ENCODE measurements at places on chromosomes 6 and 20.

GRCh38 chr20:50295345-50295744 lies 104.7 kb downstream of the CEBPB start:
- DNase-seq = no peak

- no peak for DNase-seq
Observed at GRCh38 chr20:24837781-24838450, 111.2 kb upstream of the CST7 start.

- no peak for DNase-seq
Observed at GRCh38 chr20:9051508-9051907, 17.4 kb upstream of the PLCB4 start.

DNA sequence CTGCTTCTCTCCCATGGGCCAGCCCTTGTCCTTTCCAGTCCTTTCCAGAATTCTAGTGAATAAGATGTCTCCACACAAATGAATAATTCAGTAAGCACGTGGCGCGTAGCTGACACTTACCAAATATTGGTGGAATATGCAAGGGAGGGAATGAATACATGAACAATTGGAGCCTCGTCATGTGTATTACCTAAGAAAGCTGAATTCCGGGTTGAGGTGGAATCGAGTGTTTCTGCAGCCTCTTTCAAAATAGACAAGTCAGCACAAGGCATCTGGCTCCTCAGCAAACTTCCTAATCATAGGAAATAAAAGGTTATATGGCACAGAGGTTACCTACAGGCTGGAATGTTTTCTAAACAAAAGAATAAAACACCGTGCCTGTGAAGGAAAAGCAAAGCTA lies 47.0 kb upstream of the NT5E start:
- DNase-seq = no peak

DNA sequence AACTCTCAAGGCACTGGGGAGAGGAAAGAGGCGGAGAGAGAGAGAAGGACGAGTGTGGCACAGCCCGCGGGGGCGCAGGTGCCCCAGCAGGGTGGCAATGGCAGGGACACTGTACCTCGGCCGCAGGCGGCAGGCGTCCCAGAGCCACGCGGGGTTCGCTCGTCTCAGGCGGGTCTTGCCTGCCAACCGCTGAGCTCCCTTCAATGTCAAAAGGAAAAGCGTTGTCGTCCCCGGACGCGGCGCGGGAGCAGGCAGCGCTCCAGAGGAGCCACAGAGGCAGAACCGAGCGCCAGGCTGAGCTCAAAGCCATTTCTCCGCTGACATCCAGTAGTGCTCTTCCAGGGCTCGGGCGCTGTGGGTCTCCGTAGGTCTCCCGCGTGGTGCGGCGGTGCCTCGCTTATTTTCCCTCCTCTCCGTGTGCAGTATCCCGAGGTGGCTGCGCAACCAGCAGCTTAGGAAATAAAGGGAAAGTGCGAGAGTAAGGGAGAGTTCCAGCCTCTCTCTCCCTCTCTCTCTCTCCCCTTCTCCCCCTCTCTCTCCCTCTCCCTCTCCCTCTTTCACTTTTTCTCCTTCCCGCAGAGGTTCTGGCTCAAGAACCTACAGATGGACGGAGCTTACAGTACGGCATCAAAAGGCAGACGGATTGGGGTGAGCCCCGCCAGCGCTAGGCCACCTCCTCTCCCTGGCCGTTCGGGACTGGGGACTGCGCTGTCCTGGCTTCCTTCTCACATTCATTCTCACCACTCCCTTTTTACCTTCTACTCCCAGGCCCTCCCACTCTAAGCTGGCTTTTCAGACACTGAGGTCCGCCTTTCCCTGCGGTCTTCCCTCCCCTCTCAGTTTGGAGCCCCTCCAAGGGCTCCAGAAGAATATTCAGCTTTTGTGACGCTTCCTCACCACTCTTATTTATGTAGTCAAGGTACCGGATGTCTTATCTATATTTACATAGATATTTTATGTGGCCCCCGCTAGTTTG lies at the start of gene LAMA4:
LAMA4 (minus strand) TSS at position 727 of the 976 bp plus-strand sequence; CDS start at position 310, 417 bp downstream.
- DNase-seq = no peak

- DNase-seq = no peak
Observed at GRCh38 chr20:59018817-59019216, 412 bp upstream of the TUBB1 start.

DNA sequence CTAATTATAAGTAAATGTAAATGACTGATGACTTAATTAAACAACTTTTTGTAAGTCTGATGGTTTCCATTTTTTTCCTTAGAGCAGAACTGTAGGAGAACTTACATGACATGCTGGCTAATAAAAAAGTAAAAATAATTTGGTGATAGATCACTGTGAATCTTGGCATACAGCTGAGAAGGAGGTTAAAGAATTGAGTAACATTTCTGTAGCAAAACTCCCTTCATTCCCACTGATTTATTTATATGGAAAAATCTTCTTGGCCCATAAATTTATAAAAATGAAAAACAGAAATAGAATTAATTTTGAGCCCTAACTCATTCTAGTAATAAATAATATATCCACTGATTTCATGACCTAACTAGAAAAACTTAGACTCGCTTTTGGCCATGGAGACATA lies 48.1 kb downstream of the SLC22A3 start:
- no peak for DNase-seq

- no peak for DNase-seq
Observed at GRCh38 chr6:158834675-158835385, 15.7 kb upstream of the EZR start.

GRCh38 chr6:125918230-125918629 lies 38.3 kb upstream of the HINT3 start:
- DNase-seq = no peak

- no peak for DNase-seq
Observed at GRCh38 chr6:40558102-40558501, 29.1 kb downstream of the LRFN2 start.

- DNase-seq = no peak
Observed at GRCh38 chr6:24951811-24952299, 16.1 kb upstream of the RIPOR2 start.

Data from GM19239 (cell line).